Activated CD8-positive, alpha-beta memory T cell treated with anti-CD3 and anti-CD28 coated beads, Interleukin-2, amount 50 U/mL, for 4 hours (primary cell): ENCODE measurements at places on chromosomes 2 and 18.

- peak; percentile 25 for DNase-seq
Observed at GRCh38 chr2:127674241-127675209, 805 bp downstream of the LIMS2 start.

- DNase-seq = no peak
Observed at GRCh38 chr2:40642237-40642636, 190.3 kb upstream of the SLC8A1 start.

DNA sequence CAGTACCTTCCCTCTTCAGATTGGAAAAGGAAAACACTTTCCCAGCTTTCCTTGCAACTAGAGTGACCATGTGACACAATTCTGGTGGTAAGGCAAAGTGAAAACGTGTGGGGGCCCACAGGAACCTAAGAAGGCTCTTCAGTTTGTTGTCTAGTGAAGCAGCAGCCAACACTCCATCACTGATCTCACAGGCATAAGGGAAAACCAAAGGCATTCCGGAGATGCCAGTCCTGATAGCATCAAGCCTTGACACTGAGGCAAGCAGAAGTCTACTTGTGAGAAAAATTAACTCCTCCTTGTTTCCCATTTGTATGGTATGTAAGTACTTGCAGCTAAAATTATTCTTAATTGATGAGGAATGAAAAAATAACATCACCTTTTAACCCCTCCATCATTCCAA is 88.3 kb downstream of the ETAA1 start:
- DNase-seq = no peak

- no peak for DNase-seq
Observed at GRCh38 chr18:2396162-2396505, 175.2 kb downstream of the METTL4 start.

- no peak for DNase-seq
Observed at GRCh38 chr2:129396980-129397599, 582.4 kb upstream of the RAB6C start.

DNA sequence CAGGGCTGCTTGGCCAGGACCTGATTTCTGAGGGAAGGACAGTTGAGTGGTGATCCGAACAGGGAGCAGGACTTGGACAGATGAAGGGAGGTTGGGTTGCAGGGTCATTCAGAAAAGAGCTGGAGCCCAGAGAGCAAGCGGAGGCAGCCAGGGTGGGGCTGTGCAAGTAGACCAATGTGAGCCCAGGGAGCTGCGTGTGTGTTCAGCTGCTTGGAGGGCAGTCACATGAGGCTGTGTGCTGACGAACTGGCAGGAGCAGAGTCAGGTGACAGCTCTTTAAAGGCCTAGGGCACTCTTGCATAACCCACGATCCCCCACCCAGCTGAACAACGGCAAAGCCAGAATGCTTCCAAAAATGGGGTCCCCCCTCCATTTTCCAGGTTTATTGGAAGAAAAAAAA is 4.6 kb upstream of the MLPH start:
- no peak for DNase-seq

DNA sequence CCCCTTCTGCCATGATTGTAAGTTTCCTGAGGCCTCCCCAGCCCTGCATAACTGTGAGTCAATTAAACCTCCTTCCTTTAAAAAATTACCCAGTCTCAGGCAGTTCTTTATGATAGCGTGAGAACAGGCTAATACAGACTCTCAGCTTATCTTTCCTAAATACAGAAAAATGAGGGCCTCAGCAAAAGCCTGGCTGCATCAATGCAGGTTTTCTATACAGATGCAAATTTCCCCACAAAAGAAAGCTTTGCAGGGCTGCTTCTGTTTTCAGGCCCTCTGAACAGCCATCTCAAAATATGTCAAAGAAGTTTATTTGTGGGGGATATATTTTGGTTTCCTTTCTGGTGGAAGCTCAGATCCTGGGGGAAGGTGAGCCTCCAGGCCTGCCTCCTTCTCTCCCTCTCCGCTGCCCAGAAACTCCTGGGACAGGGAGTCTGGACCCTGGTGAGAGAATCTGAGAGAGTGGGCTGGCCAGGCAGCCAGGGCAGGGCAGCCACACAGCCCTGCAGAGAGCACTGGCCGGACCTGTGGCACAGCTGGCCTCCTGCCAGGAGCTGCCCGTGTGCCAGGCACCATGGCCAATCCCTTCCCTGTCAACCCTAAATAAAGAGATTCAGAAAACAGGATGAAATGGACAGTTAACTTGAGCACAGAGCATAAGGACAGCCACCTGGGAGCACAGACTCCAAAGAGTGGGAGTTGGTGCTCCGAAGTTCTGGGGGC is 21.6 kb upstream of the AGXT start:
- DNase-seq = no peak

DNA sequence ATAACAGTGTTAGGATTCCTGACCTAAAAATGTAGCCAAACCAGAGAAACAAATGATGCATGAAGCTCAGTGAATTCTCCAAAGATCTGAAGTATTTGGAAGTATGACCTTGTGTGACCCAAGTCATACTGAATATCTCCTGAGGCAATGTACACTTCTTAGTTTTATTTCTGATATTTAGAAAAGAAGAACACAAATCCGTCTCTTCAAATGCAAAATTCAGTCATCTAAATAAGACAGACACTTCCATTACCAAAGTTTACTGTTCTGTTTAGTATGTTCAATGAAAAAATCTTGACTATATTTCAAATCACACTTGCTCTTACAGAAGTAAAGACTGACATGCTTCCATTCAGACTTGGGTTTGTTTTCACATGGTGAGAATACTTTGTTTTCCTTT is 495.7 kb downstream of the RIT2 start:
- DNase-seq = no peak

DNA sequence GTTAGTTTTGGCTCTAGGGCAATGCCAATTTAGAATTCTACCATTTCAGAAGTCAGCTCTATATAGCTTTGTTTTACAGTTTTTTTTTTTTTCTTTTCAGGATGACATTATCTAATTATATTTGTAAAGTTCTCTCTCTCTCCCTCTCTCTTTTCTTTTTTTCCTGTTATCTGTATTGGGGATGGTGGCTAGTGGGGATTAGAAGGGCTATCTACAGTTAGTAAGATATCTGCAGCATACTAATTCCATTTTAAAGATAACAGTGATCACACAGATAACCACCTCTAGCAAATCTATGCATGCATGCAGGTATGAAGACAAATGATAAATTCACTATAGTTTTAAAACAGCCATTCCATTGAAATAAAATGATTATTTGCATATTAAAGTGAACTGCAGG is 438.9 kb downstream of the ERBB4 start:
- DNase-seq = no peak

DNA sequence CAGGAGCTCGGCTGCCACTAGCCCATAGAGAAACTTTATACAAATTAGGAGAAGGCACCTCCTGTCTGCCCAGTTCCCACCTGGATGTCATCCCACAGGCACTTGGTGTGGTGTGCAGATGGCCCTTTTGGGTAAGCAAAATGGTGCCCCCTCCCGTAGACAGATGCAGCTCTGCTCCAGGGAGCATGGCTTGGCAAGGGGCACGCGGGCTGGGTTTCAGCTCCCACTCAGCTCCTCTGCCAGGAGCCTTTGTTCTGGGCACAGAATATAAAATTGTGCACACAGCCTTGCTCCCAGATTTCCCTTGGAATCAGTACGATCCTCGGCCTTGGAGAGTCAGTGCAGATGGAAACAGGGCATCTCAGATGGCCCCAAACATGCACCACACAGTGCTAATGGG is 20.3 kb upstream of the KCNF1 start:
- no peak for DNase-seq

- no peak for DNase-seq
Observed at GRCh38 chr18:22447792-22448191, 30.1 kb upstream of the CTAGE1 start.

DNA sequence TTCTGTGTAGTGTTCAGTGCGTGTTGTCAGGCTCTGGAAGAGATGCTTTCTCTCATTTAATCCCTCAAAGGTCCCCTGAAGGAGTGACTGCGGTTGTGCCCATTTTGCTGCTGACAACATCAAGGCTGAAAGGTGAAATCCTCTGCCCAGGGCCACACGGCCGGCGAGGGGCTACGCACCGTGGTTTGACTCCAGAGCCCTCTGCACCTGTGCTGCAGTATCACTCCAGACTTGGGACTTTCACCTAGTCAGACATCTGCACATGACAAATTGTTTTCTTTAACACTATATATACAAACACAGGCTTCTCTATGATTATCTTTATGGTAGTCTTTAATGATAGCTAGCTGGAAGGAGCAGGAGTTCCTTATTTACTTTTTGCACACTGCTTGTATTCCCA is 90.2 kb downstream of the ARMC9 start:
- DNase-seq = no peak

GRCh38 chr18:49898421-49898820 is 85.1 kb upstream of the ACAA2 start:
- peak; percentile 42 for DNase-seq

DNA sequence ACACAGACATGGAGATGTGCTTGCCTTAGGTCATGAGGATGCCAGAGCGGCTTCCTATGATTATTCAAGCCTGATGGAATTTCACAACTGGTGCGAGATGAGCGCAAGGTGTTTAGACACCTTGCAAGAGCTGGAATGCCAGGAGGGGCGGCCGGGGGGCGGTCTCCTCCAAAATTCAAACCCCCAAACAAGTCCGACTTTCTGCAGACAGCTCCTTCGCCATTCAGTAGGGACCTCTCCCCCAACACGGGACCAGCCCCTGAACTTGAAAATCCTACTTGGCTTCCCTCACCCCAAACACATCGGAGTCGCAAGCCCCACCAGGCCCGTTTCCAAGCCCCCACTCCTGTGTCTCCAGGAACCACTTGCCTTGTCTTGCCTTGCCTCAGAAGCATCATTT is 64.8 kb upstream of the ID2 start:
- DNase-seq = no peak

- no peak for DNase-seq
Observed at GRCh38 chr18:14015416-14015815, 100.1 kb upstream of the MC2R start.

GRCh38 chr18:26040051-26040656 is 50.3 kb downstream of the SS18 start:
- DNase-seq = no peak

GRCh38 chr2:238615187-238615586 is 188.5 kb downstream of the ASB1 start:
- no peak for DNase-seq

DNA sequence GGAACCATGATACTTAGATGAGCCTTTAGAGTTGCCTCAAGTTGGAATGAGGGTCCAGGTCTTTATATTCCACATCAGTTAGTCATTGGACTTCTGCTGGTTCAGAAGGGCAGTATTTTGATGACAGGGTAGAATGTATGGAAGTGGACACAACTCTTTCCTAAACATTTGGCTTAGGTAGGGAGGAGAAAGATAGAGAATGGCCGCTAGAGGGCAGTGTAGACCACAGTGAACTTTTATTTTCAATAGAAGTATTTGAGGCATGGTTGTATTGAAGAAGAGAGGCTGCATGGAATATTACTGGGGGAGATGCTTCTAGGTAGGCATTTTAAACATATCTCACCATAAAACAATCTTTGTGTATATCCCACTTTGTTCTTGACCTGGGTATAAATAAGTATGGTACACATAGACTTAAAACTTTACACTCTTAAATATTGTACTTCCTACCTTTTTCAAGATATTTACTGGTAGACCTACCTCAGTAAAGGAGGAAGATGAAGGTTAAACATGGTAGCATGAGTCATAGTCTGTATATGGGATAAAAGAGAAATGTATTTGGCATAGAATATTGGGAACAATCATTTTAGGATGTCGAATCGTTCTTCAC is 497.6 kb upstream of the FAM98A start:
- peak; percentile 21 for DNase-seq

- DNase-seq = no peak
Observed at GRCh38 chr2:227366769-227367426, 12.2 kb downstream of the TM4SF20 start.

DNA sequence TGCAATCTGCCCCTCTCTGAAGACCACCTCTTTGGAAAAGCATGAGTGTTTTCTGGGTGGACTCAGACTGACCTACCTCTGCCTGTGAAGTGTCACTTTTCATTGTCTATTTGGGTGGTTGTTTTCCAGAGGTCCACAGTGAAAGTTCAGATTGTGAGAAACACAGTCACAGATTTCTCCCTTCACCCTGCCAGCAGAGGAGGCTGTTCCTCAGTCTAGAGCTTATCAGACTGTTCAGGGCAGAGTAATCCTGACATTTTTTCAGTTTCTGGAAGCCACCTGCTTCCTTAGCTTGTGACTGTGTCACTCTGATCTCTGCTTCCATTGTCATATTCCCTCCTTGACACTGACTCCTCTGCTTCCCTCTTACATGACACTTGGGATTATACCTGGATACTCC is 55.4 kb upstream of the RMP24 start:
- no peak for DNase-seq

- DNase-seq = no peak
Observed at GRCh38 chr2:56729212-56729611, 545.4 kb downstream of the CCDC85A start.

DNA sequence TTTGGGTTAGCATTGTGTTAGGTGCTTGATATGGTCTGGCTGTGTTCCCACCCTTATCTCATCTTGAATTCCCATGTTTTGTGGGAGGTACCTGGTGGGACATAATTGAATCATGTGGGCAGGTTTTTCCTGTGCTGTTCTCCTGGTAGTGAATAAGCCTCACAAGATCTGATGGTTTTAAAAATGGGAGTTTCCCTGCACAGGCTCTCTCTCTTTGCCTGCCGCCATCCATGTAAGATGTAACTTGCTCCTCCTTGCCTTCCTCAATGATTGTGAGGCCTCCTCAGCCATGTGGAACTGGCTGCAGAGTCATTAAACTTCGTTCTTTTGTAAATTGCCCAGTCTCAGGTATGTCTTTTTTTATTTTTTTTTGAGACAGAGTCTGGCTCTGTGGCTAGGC is 2.8 kb downstream of the MSH2 start:
- DNase-seq = no peak

DNA sequence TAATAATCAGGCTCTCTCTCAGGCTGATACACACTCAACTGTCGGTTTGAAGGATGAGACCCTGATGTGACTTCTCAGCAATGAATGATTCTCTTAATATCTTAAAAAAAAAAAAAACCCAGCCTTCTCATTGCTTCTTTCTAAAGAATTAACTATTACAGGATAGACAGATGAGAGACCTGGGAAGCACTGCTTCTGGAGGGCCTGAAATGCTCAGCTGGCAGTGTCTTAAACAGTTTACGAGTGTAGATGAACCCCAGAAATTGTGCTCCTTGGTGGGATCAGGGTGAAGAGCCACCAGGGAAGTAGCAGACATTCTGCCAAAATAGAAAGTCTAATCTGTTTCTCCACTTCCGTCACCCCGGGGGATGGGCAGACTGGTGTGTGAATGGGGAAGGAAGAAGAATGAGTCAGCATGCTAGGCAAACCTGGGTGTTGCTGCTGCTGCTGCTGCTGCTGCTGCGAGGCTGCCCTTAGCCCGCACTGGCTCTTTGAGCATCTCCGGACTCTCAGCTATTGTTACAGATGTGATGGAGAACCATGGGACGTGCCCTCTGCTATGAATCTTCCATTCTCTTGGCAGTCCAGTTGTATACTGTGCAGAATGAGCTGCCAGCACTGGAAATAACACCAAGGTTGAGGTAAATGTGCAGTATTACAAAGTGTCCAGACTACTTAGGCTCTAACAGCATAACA is 158.4 kb downstream of the SETBP1 start:
- DNase-seq = peak; percentile 60

GRCh38 chr2:42163444-42164045 is 5.6 kb upstream of the EML4 start:
- DNase-seq = no peak
